ENCODE measurements at places on chromosomes 3 and 15.

DNA sequence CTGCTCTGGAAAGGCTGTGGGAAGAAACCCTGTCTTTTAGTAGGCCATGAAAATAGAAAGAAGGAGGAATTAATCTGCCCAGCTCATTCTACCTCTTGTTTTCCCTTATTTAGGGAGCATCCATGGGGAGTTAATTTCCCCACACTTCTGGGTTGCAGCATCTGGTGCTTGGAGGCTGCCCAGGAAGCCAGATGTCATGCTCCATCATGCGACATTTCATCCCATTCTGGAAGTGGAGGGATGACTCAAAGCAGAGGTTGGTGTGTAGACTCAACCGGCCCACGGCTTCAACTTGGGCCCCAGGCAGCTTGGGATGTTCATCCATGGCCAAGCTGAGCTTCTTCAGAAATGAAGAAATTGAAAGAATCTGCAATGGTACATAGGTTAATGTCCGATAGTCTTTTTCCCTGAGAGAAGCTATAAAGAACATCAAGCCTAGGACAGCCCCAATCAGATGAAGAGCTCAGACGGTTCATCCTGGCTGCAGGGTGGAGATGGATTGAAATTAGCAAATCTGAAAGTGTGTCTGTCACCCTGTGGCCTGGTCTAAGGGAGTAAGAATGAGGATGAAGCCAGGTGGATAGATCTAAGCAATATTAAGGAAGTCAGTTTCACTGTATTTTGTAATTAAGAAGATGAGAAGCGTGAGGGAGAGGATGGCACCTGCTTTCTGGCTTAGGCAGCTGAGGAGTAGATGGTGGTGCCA lies 24.5 kb upstream of the PROK2 start:
- DNase-seq, result peak; percentile 37

GRCh38 chr3:16508243-16508578 lies 5.3 kb downstream of the RFTN1 start:
- DNase-seq, result no peak

- DNase-seq, result no peak
Observed at GRCh38 chr3:162041622-162042021, 545.0 kb downstream of the OTOL1 start.

DNA sequence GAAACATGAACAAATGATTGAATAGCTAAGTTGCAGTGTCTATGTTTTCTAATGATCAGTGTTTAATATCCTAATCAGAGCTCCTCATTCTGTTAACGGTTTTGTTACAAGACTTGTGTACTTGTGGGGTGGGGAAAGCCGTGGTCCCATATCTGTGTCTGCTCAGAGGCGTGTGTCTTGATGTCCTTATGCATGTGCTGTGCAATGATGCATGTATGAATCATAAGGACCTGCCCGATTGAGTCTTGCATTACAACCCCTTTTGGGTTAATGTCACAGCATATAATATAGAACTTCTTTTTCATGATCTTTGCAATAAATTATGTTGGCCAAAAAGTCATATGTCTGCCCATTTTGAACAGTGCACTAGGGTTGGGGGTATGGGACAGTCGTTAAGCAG lies 233.4 kb downstream of the ITPR1 start:
- no peak for DNase-seq

DNA sequence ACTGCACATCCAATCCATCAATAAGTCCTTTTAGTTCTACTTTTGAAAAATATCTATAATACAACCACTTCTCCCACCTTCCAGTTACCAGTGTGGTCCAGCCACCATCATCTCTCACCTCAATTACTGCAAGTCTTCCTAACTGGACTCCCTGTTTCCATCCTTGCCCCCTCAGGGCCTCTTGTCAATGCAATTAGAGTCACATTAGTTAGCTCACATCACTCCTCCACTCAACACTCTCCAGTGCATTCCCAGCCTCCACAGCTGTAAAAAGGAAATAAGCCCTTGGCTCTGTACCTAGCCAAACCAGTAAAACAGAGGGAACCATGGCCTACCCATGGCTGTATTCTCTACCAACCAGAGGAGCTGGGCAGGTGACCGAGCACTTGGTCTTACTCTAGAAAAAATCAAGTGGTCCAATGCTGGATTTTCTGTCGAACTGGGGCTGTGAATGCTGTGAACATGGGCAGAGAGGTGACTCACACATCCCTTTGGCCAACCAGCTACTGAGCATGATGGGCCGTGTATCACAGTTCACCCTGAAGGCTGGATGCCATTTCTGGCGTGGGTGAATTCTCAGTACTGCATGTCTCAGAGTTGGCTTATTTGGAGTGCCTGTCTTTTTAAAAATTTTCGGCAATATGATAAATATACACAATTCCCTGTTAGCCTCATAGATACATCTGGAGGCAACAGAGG lies 62.5 kb upstream of the C15orf61 start:
- no peak for DNase-seq

DNA sequence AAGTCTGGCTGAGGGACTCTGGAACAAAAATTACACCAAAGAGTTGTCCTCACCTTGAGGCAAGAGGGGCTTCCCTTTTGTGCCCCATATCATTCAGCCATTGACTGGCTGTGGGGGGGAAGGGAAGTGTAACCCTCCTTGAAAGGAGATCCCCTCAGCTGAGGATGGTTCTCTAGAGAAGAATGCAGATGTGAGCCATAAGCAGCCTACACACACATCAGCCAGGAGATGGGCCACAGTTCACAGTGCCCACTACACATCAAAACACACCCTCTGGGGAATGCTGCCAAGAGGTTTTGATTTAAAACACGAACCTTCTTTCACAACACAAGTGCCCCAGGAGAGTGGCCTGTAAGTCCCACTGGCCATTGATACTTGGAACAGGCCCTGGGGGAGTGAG lies 231.2 kb upstream of the CTDSPL start:
- no peak for DNase-seq

- no peak for DNase-seq
Observed at GRCh38 chr3:143848704-143849103, 436 bp upstream of the SLC9A9 start.

- DNase-seq, result no peak
Observed at GRCh38 chr3:63450023-63450422, 171.9 kb downstream of the SYNPR start.

GRCh38 chr3:124295362-124295761 lies 303.4 kb upstream of the ROPN1 start:
- no peak for DNase-seq

GRCh38 chr3:155744010-155744625 lies 753 bp downstream of the PLCH1 start:
- DNase-seq, result peak; percentile 41

- DNase-seq, result no peak
Observed at GRCh38 chr3:57815036-57815435, 58.9 kb downstream of the SLMAP start.

GRCh38 chr3:160473221-160473620 lies 23.6 kb upstream of the TRIM59 start:
- DNase-seq, result no peak

DNA sequence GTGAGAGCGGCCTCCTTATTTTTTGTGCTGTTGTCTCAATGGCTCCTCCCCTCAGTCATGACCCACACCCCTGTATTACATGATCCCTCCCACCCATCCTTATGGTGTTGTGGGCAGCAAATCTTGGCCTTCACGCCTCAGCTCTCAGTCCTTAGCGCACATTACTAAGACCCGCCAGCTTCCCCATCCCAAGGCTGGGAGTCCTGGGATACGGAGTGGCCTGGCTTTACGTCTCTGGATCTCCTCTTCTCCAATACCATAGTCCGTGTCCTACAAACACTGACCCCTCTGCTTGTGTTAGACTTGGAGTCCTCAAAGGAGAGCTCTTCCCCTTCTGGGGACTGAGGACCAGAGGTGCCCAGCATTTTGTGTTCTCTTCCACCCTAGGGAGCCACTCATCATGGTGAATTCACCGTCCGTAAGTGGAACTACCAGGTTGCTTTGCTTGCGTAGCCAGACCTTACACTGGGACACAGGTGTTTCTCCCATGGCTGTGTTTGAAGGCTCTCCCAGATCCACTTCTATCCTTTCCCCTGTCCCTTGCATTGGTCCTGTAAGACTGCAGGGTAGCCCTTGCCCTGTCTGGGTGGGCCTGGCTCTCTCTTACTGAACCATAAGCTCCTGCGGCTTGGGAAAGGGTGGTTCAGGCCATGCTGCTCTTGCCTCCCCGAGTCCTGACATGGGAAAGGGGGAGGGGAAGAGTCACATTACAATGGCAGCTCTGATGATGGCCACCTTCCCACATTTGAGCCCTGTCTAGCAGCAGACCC lies 13.6 kb downstream of the GRM2 start:
- DNase-seq, result no peak

DNA sequence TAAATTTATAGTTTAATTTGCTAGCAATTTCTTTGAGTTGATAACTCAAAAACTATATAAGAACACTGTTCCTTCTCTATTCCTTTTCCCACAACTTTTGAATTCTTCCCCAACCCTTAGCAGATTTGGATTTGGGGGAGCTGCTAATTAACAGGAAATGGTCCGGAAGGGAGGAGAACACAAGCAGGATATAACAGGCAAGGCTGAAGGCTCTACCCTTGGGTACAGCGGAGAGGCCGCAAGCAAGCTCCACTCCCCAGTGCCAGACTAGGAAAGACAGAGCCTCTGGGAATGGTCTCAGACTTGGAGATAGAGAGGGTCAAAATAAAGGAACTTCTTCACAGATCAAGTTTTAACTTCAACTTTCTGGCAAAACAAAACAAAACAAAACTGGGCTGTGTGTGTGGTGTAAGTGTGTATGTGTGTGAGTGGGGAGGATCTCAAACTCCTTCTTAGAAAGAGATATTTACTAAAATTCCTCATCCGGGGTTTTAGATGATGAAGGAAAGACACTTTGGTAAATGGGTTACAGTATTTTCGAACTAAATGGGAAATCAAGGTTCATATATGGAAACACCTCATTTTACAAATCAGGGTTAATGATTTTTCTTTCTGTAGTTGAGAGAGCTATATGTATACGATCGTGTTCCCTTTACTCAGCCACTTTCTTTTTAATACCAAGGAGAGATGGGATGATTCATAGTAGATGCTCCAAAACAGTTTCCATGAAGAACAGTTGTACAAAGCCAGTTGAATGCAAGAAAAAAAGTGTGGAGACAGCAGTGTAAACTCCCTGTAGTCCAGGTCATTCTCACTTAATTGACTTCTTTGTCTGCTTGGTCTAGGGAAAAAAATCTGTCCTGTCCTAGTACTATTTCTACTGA lies 161.1 kb downstream of the TP63 start:
- DNase-seq, result no peak

GRCh38 chr3:51163051-51163450 lies 222.0 kb upstream of the MANF start:
- no peak for DNase-seq

DNA sequence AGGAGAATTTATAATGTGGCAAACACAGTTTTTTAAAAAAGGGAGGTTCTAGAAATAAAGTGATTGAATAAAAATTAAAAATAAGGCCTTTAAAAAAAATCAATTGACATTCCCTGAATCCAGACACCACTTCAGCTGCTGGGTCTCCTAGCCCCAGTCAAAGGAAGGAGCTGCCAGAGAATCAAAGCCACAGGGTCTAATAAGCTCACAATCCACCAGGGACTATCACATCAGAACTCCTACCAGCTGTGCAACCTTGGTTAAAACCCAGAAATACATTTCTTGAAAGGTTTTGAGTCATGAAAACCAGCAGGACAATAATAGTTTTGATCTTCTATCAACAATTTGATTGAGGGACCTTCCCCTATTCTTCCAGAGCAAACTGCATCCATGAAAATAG lies 134.5 kb downstream of the MECOM start:
- DNase-seq, result no peak
